ENCODE measurements at places on chromosomes 1 and 21.
A peak's percentile ranks its signal among the peaks of the same experiment; 100 is the strongest.

DNA sequence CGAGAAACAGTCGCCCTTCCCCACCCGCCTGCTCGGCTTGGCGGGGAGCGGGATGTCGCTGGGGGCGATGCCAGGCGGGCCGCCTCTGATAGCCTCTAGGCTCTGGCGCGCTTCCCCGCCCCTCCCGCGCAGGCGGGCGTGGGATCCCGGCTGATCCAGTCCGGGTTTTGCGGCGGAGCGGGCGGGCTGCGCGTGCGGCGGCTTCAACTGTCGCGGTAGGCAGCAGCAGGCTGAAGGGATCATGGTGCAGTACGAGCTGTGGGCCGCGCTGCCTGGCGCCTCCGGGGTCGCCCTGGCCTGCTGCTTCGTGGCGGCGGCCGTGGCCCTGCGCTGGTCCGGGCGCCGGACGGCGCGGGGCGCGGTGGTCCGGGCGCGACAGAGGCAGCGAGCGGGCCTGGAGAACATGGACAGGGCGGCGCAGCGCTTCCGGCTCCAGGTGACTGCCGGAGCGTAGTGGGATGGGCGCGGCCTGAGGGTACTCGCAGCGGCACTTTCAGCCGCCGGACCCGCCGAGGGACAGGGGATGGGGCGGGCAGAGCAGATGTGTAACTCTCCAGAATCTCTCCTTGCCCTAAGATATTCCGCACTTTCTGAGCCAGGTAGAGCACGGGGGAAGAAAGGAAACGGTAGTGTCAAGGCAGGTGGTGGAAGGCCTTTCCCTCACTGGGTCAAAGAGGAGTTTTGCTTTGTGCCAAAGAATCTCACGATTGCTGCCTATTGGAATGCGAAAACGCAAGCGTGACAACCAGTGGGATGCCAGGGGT lies at the start of gene FAAH:
Gene FAAH (plus strand): TSS at position 210 of the 764 bp plus-strand sequence. CDS start 32 bp downstream, at position 242.
- DNase-seq = no peak

DNA sequence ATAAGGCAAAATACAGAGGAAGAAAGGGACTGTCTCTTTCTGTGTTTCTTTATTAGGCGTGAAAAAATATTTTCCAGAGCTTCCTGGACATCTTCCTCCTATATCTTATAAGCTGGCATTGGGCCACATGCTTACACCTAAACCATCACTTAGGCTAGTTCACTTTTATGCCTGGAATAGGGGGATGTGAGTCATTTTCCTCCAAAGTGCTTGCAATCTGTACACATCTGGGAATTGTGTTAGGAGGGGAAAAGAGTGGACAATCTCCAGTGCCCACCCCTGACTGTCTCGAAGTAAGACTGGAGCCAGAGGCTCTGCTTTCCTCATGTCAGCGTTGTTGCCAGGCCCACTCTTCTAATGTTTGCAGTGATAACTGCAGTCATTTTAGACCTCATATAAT lies 29.9 kb downstream of the GIPC2 start:
- no peak for DNase-seq

DNA sequence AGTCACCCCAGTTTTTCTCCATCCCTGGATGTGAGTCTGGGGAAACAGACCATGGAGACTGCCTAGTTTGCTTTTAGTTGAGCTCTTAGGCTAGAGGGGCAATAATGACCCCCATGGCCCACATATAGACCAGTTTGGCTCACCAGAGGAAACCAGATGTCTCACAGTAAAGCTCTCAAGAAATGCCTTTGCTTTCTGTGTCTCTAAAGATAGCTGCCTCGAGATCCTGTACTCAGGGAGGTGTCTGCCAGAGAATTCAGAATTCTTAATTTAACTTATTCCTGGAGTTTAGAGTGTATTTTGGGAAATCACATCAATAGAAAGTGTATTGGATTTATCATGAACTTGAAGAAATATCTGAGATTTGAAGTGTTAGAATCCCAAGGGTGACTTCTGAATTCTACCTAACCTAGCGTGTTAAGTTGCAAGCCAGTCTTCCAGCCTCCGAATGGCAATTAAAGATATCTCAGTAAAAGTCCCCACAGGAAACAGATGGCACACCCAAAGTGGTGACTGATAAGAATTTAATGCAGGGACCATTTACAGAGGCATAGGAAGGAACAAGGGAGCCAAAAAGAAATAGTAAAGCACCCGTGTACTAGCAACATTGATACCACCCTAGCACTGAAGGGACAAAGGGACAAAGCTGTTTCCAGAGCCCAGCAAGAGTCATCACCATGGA lies 37.1 kb downstream of the STYXL2 start:
- DNase-seq = peak; percentile 52

DNA sequence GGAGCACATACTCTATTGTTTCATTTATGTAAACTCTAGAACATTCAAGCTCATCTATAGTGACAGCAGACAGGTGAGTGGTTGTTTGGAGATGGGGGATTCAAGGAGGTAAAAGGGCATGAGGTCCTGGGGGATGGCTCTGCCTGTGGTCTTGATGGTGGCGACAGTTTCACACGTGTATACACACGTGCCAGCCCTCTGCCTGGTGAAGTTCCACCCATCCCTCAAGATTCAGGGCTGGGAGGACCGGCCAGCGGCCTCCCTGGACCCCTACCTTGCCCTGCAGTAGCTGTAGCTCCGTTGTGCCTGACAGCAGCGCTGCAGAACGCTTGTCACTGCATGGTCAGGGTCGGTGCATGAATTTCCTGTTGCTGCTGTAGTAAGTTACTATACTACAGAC lies 38.9 kb upstream of the UTS2 start:
- DNase-seq = no peak

- no peak for DNase-seq
Measured at GRCh38 chr21:32253215-32253641, 25.6 kb downstream of the MIS18A start.

Measured in GDM1 (cell line).